Uterus (tissue), 4 donors: ENCODE measurements at places on chromosomes 12 and 14. TPM values are rescaled to one million over a fixed set of nuclear protein-coding genes. Genes with fewer than 3 reads are reported as not detected.

Gene GPD1
- total RNA-seq, result not detected

Gene KCNK13
- total RNA-seq, result not detected

- DNase-seq, result no peak
Observed at GRCh38 chr12:30696103-30696408, 387 bp upstream of the IPO8 start.

- no peak for DNase-seq
Observed at GRCh38 chr12:68633614-68634558, 23.2 kb downstream of the RAP1B start.

DNA sequence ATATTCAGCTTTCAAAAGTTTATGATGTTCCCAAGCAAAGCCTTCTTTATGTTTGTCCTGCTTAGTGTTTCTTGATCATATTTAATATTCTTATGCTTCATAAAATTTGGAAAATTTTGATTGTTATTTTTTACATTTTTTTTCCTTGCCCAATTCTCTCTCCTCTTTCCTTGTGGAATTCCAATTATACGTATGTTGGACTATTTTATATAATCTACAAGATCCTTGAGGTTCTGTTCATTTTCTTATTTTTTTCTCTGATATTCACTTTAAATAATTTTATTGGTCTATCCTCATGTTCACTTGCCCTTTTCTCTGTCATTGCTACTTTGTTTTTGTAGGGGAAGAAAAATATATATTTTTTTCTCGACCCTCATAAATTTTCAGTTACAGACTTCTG lies 167.7 kb downstream of the DYRK2 start:
- DNase-seq, result no peak

DNA sequence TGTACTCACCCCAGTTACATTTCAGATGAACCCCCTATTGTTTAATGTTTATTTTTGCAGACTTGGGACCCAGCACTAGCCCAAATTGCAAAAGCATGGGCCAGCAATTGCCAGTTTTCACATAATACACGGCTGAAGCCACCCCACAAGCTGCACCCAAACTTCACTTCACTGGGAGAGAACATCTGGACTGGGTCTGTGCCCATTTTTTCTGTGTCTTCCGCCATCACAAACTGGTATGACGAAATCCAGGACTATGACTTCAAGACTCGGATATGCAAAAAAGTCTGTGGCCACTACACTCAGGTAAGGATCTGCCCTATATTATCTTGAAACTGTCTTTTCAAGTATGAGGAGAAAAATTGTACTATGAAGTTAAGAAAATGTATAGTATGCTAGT lies 1.2 kb downstream of the GLIPR1 start:
- peak; percentile 22 for DNase-seq

DNA sequence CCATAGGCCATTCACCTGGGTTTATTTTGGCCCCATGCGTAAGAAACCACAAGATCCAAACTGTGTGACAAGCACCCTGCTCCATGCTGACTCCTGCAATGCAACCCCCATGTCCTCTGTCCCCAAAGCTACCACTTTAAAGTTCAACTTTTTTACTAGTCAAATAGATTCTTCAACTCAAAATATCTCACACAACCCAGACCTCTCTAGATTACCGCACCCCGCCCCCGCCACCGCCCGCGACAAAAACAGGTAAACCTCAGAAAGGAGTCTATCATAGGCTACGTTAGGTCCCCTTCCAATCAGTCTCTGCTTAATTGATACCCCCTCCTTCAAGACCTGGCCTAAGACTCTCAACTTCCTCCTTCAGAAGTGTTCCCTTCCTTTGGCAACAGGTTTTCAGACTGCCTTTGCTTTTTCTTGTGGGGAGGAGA lies 2.2 kb downstream of the ZFP36L1 start:
- DNase-seq, result no peak

Gene KRT79
- total RNA-seq, result not detected

- DNase-seq, result no peak
Observed at GRCh38 chr14:94088516-94088915, 7.4 kb downstream of the IFI27L1 start.

GRCh38 chr12:10404798-10405197 lies 4.8 kb downstream of the KLRC4 start:
- no peak for DNase-seq

GRCh38 chr12:3752096-3752709 lies 706 bp downstream of the CRACR2A start:
- DNase-seq, result no peak

DNA sequence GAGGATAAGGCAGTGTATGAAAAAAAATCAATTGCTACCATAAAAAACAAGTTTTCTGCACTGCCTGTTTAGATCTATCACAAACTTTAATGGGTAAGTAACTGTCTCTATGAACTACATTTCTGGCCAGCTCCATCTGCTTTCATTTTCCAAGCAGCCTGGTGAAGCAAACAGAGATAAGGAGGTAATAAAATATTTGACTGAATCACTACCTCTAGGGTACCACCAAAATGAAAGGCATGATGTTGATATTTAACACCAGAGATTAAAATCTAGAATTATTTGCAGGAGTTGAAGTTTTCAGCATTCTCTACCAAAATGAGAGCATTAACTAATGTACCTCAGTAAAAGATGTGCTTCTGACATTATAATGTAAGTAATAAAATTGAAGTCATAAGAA lies 863.5 kb upstream of the MGAT4C start:
- no peak for DNase-seq

Gene KITLG
- total RNA-seq, result 19.0 TPM

- no peak for DNase-seq
Observed at GRCh38 chr14:75025876-75026275, 23.2 kb downstream of the EIF2B2 start.

Gene PLCZ1
- not detected for total RNA-seq

Gene KRT6A
- total RNA-seq, result 0.90 TPM

- no peak for DNase-seq
Observed at GRCh38 chr12:72072592-72073212, 134.1 kb downstream of the TPH2 start.

DNA sequence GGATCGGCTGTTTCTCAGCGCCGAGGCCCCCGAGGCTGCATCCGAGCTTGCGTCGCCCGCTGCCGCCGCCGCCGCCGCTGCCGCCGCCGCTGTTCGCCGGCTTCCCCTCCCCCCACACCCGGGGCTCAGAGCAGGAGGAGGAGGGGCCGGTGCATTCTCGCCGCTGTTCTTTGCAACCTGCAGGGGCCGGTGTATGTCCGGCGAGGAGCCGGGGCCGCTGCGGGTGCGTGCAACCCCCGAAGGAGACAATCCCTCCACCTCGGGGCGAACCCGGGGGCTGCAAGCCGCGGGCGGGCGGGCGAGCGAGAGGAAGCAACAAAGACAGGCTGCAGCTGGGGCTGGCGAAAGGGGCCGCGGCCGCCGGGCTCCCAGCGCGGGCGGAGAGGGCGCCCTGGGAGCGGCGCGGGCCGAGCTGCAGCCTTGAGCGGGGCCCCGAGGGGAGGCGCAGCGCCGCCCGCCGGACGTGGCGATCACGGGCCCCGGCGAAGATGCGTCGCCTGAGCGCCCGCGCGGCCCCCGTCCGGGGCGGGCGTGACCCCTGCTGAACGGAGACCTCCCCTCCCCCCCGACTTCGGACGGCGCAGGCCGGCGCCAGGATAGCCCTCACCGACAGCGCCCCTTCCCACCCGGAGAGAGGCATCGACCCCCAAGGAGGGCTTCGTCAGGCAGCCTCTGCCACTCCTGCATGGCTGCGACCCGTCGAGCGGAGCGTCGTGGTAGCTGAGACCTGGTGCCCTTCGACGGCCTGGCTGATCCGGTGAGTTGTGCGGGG lies 702 bp downstream of the FAM222A start:
- peak; percentile 52 for DNase-seq

Gene LRP1-AS
- total RNA-seq, result not detected
